MM.1S (cell line): ENCODE measurements at places on chromosomes 13 and 19.
A peak's percentile ranks its signal among the peaks of the same experiment; 100 is the strongest.

DNA sequence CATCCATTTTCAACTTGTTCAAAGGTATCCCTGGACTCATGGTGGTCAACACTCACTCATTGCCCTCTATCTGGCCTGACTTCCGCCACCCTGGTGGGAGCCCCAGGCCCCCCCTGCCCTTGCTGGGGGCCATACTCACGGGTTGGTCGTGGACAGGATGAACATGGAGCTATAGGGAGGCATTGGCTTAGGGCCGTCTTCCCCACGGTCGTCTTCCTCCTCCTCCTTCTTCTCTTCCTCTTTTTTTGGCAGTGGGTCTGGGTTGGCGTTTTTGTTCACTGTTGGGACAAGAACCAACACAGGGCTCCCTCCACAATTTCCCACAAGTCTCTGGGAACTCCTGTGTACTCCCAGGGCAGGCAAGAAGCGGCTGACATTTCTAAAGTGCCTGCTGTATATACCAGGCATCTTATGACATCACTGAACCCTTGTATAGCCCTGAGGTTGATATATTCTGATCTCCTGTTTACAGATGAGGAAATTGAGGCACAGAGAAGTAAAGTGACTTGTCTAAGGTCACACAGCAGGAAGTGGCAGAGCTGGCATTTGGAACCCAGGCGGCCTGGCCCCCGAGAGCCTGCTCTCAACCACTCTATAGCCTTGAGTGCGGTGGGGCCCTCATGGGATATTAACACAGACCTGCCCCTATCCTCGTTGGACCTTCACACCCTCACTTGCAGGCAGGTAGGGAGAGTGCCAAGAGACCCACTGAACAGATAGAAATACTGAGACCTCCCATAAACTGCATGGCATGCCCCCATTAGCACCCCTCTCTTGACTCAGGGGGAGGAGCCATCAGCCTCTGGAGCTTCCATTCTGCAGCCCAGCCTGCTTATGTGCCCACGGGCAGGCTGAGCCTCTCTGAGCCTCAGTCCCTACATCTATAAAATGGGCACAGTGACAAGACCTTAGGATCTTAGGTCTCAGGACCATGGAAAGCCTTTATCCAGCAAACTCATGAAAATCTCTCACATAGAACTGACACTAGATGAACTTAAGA, 135.0 kb downstream of the IER2 start:
- DNase-seq, result no peak

DNA sequence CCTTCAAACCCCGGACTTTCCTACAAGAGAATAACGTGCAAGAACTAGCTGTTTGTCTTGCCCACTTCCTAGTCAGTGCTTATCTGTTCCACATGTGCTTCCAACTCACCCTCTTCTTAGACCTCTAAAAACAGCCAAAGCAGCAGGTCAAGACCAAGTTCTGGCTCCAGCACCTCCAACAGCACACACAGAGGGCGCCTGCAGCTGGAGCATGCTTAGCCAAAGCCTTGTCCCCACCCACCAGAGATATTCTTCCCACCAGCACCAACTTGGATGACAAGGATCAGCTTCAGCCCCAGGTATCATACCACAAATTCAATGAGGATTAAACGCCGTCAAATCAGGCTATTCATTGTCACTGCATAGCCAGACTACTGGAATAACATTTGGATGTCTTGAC, 17.9 kb downstream of the RCBTB1 start:
- no peak for DNase-seq

GRCh38 chr13:98930151-98930591, 47.7 kb downstream of the DOCK9 start:
- DNase-seq, result no peak

GRCh38 chr13:25701304-25701703, 329.5 kb downstream of the ATP8A2 start:
- no peak for DNase-seq

DNA sequence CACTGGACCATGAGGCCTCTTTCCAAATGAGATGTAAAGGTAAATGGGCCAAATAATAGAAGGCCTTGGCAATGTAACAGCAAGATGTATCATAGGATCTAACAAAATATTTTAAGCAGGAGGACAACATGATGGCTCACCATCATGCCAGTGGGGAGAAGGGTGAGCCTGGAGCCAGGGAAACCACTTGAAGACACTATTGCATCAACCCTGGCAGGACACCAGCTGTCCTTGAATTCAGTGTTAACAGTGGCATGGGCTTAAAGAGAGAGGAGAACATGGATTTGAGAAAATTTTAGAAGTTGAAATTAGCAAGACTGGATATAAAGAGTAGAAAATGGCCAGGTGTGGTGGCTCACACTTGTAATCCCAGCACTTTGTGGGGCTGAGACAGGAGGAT, 6.7 kb upstream of the RCBTB2 start:
- DNase-seq, result no peak

GRCh38 chr19:45574526-45574925, 10.1 kb downstream of the OPA3 start:
- DNase-seq, result no peak

- DNase-seq, result peak; percentile 86
Observed at GRCh38 chr19:1648459-1648849, 4.0 kb downstream of the TCF3 start.

- DNase-seq, result no peak
Observed at GRCh38 chr19:16605553-16605994, 22.4 kb downstream of the MED26 start.

GRCh38 chr19:33248954-33249613, 23.4 kb upstream of the SLC7A10 start:
- DNase-seq, result no peak

DNA sequence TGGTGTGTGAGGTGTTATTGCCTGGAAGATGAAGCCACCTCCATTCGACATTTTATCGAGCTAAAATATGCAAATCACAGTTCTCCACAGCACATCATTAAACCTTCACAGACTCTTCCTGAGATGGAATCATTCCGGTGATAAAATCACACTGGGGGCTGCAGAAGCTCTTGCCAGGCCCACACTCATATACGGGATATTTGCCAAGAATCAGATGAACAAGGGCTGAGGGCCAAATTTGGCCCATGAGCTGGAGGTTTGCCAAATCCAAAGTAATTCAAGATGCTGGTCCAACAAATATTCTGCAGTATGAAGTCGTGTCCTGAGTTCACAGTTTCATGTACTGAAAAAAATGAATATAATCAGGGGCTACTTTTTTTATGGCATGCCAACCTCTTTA, 16.7 kb upstream of the RXFP2 start:
- no peak for DNase-seq

GRCh38 chr13:30415430-30416030, 6.8 kb upstream of the UBE2L5 start:
- DNase-seq, result no peak

- no peak for DNase-seq
Observed at GRCh38 chr19:33219261-33219815, 6.3 kb downstream of the SLC7A10 start.

DNA sequence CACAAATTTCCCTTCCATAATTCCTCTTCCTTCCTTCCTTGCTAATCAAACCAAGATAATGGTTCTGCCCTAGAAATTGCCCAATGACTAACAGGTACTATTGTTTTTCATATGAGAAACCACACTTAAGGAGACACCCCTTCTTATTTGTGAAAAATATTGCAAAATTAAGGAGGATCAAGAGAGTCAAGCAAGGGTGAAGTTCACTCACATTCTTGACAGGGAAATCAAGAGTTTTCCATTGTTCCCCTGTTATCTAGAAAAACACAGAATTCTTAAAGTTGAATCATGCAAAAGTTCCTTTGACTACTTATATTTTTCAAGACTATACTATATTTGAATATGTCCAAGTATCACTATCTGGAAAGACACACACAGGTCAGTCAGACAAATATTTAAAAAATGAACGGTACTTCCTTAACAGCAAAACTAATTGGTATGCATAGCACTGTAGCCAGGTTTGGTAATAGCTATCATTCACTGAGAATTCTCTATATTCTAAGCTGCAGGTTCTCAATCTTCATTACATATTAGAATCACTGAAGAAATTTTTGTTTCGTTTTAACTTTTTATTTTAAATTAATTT, 897.2 kb downstream of the DIAPH3 start:
- no peak for DNase-seq

DNA sequence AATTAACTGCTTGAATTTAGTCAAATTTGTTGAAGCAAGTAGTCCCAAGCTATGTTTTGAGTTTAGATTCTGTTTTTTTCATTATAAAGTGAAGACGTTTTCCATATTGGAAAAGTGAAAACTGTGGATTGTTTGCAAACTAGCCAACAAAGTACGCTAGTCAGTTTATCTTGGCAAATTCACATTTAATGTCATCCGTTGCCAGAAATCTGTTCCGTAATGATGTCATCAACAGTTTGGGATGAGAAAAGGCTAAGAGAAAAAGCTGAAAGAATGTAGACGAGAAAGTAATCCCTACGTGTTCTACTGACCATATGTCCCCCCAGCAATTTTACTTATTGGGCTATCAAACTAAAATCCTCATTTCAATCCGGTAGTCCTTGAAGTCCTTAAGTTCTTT, 419.6 kb downstream of the GPC6 start:
- no peak for DNase-seq

DNA sequence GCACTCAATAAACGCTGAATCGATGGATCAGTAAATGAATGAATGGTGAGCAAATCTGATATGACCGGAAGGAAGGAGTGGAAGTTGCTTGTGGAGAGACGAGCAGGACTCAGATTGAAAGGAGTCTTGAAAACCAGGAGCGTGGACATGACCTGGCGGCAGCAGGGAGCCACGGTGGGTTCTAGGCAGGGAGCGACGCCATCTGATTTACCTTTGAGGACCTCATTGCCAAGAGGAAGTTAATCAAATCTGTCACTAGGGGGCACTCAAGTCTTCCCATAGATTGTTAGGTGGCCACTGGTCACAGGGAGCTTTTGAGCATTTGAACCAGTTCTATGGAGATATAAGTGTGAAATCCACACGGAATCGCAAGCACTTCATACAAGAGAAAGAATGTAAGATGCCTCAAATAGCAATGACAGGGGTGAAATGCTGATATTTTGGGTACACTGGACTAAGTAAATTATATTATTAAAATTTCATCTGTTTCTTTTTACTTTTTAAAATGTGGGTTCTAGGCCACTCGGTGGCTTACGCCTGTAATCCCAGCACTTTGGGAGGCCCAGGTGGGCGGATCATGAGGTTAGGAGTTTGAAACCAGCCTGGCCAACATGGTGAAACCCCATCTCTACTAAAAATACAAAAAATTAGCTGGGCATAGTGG, 9.2 kb upstream of the FBN3 start:
- DNase-seq, result peak; percentile 85

DNA sequence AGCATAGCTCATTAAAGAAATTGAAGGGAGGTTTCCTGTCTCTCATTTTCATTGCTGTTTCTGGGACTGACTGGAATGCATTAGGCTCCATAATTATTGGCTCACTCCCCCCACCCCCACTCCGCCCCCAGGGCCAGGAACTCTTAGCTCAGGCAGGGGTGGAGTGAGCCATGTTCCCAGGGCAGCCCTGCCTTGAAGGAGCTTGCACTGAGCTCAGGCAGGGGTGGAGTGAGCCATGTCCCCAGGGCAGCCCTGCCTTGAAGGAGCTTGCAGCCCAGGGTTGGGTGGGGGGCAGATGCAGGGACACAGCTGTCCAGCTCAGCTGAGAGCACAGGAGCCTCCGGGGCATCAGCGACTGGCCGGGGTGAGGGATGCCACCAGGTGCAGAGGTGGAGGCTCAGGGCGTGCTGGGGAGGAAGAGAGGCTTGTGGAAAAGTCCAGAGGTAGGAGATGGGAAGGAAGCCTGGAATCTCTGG, 39.1 kb upstream of the TFDP1 start:
- DNase-seq, result no peak

GRCh38 chr13:46173656-46174055, 8.3 kb downstream of the LCP1 start:
- DNase-seq, result no peak

DNA sequence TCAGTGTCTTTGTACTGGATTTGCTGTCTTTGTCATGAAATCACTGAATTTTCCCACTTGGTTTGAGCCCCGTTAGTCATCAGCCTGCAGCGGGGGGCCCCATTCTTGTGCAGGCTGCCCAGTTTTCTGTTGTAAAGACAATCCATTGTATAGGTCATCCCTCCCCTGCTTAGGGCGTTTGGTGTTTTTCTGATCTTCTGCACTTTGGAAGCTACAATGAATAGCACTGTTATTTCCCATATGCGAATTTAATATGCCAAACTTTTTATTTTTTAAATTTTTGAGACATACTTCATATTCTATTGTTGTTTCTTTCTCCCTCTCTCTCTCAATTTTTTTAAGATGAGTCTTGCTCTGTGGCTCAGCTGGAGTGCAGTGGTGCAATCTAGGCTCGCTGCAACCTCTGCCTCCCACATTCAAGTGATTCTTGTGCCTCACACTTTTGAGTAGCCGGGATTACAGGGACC, 9.0 kb downstream of the SLC27A1 start:
- DNase-seq, result no peak

DNA sequence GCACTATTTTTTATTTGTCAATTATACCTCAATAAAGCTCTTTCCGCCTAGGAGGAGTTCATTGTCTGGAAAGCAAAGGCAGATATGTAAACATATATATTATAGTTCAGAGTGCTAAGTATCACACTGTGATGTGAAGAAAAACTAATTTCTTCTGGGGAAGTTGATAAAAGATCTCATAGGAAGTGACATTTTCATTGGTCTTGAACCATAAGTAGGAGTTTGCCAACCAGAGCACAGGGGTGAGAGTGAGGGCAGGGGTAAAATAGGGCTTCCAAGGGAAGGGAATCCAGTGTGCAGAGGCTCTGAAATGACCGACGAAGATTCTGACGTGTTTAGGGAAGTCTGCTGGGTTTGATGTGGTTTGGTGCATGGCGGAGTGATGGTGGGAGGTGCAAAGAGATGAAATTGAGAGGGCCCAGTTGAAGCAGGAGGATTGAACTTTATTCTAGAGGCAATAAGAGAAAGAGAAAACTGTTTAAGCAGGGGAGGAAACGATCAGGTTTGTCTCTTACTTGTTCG, 780 bp upstream of the GTF2F2 start:
- DNase-seq, result peak; percentile 27

- DNase-seq, result peak; percentile 37
Observed at GRCh38 chr19:47013041-47013517, 6.6 kb upstream of the NPAS1 start.
